Iris pigment epithelial cell (primary cell): ENCODE measurements at places on chromosomes 6 and 20.

GRCh38 chr20:53814060-53814459 lies 220.4 kb upstream of the ZNF217 start:
- DNase-seq, result no peak

DNA sequence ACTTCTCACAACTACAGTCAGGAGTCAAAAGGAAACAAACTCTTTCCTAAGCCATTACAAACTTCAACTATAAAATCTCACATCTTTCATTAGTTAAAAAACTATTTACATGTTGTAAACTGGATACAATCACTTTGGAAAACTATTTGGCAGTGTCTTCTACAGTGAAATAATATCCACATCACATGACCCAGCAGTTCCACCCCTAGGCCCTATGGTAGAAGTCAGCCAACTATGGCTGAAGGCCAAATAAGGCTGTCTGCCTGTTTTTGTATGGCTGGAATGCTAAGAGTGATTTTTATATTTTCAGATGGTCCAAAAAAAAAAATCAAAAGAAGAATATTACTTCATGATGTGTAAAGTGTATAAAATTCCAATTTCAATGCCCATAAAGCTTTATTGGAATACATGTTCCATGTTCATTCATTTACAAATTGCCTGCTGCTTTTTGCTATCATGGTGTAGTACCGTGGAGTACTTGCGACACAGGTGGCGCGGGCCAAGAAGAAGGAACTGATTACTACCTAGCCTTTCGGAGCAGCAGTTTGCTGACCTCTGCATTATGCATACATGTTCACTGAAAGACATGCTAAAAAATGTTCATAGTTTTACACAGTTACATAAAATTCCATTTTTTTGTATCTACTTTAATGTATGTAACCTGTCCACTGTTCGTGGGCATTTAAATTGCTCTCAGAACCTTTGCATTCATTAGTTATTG lies 129.0 kb downstream of the KIF16B start:
- peak; percentile 30 for DNase-seq

GRCh38 chr6:128807577-128807976 lies 75.4 kb upstream of the LAMA2 start:
- DNase-seq, result peak; percentile 60

- no peak for DNase-seq
Measured at GRCh38 chr6:142443102-142443501, 141.3 kb downstream of the ADGRG6 start.

GRCh38 chr6:10460096-10460495 lies 45.2 kb upstream of the TFAP2A start:
- DNase-seq, result no peak

- DNase-seq, result peak; percentile 41
Measured at GRCh38 chr20:2122936-2123335, 21.3 kb downstream of the STK35 start.

DNA sequence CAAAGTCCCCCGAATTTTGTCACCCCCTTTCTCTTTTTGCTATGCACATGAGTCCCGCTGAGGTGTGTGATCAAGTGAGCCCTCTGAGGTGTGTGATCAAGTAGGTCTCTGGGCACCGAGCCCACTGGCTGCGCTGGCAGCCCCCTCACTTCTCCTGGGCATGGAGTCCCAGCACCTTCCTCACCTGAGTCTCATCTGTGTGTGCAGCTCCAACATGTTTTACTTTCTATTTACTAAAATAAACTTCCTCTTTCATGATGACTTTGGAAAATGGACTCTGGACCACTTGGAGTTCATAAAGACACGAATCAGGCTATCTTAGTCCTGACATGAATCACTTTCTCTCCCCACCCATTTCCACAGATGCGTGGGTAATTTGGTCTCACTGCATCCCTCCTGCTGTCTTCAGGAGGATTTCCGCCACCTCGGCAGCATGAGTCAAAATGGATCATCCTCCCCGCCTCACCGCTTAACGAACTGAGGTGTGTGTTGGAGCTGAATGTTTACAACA lies 39.8 kb downstream of the PRDM1 start:
- DNase-seq, result no peak

GRCh38 chr6:160428818-160429619 lies 80.8 kb downstream of the SLC22A3 start:
- DNase-seq, result no peak

DNA sequence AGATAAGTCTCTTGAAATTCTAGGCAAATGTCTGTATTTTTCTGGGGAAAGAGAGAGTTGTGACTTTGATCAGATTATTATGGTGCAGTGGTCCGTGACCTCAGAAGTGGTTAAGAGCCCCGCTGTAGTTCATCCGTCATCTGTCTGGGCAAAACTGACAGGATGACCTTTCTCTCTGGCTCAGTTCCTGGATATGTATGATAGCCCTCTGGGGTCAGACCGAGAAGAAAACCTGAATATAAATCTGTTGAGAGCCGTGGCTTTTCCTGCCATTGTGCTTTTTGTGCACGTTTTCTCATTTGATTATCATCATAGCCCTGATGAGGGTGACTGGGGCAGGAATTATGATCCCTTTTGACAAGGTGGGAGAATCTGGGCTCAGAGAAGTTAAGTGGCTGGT lies 26.5 kb downstream of the GHRH start:
- no peak for DNase-seq

DNA sequence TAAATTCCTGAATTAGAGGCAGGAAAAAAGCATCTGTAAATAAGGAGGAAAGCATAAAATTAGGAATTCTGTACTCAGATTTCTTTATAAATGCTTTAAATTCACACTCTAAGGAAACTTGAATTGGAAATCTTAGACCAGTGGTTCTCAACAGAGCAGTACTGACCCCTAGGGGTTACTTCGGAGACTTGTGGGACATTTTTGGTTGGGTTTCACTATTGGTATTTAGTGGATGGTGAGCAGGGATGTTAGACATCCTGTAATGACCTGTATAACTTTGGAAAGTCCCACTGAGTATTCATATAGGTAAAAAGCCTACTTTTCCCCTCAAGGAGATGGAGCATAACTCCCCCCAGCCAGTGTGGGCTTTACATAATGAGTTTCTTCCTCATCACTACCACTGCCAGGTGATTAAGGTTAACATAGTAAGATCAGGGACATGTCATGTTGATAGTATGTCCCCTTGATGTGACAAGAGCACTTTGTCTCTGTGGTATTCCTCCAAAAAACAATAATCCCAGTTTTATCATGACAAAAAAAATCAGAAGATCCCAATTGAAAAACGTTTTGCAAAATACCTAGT lies 31.0 kb downstream of the GLO1 start:
- DNase-seq, result peak; percentile 70

DNA sequence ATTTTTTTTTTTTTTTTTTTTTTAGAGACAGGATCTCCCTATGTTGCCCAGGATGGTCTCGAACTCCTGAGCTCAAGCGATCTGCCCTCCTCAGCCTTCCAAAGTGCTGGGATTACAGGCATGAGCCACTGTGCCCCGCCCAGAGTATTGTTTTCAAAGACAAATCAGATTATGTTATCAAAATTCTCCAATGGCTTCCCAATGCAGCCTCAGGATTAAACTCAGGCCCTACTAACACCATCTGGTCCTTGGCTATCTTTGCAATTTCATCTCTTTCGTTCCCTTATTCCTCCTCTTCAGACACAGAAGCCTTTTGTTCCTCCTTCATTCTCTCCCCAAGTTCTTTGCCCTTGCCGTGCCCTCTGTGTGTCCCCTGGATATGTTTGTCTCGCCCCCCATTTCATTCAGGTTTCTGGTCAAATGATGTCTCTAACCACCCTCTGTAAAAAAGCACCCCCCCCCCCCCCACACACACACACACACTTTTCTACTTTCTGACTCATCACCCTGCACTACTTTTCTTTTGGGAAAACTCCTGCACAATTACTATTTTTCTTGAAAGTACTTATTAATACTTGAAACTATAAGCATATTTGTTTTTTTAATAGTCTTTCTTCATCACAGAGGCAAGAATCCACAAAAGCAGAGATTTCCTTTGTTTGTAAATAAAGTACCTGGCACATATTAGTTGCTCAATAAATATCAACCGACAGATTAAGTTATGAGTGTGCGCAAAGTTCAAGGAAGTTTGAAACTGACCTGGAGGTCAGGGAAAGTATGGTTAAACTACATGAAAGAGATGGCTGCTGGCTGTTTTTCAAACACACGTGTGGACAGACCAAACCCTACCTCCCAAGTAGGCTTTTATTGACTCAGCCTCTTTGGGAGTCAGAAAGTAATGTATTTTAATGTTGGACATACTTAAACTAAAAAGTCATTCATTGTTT lies 16.7 kb downstream of the BTN1A1 start:
- DNase-seq, result peak; percentile 31

DNA sequence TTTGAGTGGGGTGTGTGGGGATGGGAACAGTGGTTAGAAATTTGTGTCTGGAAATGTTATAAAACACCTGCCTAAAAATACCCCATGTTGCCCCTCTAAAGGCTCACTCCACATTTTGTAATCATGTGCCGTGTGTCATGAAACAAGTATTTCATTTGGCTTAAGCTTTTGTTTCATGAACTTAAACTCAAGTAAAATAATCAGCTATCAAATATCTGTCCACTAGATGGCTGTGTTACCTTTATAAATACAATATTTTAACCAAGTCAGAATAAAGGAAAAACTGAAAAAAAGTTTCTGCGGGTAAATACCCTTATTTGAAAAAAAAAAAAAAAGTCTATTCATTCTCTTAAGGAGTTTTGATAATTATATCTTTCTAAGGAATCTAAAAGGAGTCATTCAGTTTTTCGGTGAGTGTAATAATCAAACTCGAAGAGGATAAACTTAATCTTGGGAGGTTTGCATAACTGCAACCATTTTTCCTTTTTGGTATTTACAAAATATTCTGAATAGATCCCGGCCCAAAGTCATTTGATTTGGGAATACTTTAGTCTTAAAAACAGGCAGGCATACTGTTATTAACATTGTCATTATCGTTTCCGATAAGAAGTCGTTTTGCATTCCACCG lies 29.9 kb upstream of the MTRF1L start:
- peak; percentile 74 for DNase-seq

GRCh38 chr6:117404548-117404947 lies 21.2 kb downstream of the ROS1 start:
- no peak for DNase-seq

- DNase-seq, result no peak
Measured at GRCh38 chr20:60299951-60300350, 341.7 kb downstream of the CDH26 start.

- DNase-seq, result no peak
Measured at GRCh38 chr6:159769470-159769869, 7.6 kb downstream of the ACAT2 start.

DNA sequence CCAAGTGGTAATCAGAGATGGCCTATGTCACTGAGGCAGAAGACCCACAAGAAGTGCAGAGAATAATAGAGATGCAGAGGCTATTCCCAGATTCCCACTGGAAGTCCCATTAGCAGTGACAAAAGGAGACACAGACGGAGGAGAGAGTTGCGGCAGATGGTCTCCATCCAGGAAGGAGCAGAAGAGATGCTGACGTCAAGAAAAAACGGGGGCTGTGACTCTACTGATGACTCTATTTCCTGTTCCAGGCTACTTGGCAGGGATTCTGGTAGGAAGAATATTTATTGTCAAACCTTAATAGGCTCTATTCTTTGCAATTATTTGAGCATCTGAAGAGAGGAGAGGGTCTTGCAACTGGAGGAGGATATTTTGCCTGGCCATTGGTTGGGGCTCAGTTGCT lies 246.0 kb upstream of the ECI2 start:
- peak; percentile 75 for DNase-seq

DNA sequence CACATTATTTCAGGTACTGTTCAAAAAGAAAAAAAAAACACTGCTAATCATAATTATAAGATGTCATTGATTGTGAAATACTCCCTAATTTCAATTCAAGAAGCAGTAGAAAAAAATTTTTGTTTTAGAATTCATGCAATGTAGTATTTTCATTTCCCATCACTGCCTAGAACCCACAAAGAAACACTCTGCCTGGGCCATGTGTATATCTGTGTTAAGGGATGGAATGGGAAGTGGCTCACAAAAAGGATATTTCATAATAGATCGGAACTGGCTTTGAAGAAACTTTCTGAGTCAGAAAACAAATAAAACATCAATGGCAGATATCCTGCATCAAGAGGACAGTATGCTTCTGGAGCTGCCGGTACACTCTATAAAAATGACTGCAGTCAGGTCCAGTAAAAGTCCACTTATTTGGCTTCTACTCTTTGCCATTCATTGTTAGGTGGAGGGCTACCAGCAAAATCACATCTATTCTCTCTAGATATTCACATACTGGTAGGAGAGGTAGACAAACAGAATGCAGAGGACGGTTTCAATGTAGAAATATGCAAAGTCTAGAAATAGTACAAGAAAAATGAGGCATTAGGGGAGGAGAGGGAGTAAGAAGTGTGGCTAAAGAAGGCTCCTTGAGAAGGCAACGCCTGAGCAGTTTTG lies 135.0 kb upstream of the TNFAIP3 start:
- DNase-seq, result peak; percentile 89

GRCh38 chr6:1379017-1379787 lies 10.2 kb upstream of the FOXF2 start:
- no peak for DNase-seq

DNA sequence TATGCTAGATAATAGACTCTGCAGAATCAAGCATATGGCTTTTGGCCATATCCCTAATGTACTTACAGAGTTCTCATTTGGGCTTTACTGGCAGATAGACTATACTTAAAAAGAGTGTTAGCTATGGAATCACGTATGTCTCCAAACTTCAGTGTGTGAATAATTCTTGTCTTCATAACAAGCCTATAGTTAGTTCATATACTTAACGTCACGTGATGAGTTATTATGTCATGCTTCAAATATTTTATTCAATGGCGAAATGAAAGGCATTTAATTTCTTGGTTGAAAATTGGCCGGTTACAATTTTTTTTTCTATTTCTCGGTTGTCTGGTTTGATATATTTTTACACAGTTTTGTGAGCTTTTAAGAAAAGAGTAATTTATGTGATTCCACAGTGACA lies 62.7 kb downstream of the MEI4 start:
- no peak for DNase-seq

DNA sequence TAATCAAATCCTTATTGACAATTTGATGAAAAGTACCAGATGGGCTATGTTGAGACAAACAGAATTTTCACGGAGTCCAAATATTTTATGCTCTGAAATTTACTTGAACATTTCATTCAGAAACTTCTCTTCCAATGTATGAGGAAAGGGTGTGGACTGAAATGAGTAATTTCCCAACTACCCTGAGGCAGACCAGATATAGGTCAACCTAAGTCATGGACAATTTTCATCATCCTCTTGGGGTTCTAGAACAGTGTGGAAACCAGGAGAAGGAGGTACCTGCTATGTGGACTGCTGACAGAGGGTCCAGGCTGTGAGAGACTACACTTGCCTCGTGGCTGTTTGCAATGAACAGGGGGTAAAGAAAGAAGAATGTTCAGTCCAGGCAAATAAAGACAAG lies 323.0 kb downstream of the ESR1 start:
- peak; percentile 45 for DNase-seq

- no peak for DNase-seq
Measured at GRCh38 chr6:157905590-157906342, 75.9 kb upstream of the SYNJ2 start.
